ENCODE measurements at places on chromosomes 12 and 14.
A peak's percentile ranks its signal among the peaks of the same experiment; 100 is the strongest.

DNA sequence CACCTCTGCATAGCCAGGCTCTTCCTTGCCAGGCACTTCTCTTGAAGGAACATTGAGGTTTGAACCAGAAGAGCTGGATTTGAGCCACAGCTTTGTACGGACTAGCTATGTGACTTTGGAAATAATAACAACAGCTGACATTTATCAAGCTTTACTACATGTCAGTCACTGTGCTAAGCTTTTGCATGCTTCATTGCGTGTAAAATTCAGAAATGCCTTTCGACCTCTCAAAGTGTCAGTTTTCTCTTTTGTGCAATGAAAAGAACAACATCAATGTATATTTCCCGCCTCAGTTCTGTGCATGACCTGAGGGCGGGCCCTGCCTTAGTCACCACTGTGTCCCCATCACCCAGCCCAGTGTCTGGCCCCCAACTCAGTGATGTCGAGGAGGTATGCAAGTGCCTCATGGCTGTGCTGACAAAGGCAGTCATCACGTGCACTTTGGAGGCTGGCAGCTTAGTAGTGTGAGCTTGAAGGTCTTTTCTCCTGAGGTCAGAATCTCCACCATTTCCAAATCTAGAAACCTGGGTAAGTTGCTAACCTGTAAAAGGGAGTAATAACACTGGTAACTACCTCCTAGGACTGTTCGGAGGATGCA is 17.9 kb upstream of the AQP2 start:
- DNase-seq: no peak

- DNase-seq: no peak
Measured at GRCh38 chr12:47214771-47215170, 135.0 kb upstream of the AMIGO2 start.

GRCh38 chr12:38825006-38825405 is 80.4 kb downstream of the CPNE8 start:
- DNase-seq: no peak

DNA sequence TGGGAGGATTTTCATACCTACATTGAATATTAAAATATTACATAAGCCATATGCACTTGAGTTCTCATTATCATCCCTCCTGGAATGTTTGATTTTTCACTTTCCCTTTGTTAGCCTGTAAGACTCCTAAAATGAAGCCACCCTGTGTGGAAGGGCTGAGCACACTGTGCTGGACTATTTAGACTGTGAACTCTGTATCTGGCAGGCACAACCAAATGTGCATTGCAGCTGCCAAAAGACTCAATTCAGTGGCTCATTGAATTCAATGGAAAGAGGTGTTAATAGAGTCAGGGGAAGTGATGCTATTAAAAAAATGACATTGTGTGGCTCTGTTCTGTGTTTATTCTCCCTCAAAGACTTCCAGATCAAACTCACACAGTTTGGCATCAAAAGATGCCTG is 111.1 kb downstream of the SMOC1 start:
- DNase-seq: no peak

- peak; percentile 96 for DNase-seq
Measured at GRCh38 chr12:20212658-20213555, 155.4 kb upstream of the PDE3A start.

DNA sequence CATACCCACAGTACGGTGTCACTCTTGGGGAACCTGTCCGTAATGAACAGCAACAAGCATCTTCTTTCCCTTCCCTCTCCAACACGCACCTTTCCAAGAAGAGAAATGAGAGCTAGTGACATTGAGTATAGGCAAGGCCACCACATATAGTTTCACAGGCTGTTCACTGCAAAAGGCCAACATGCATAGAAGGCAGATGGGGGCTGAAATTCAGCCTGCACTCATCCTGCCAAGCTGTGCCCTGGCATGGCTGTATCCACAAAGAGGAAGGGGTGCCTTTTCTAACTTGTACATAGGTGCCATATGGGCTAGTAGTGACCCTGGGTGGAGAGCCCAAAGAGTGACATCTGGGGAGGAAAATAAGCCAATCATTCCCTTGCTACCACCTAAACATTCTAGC is 169.6 kb downstream of the ZFP36L1 start:
- no peak for DNase-seq

GRCh38 chr12:80946591-80946990 is 8.9 kb upstream of the LIN7A start:
- DNase-seq: no peak

- DNase-seq: no peak
Measured at GRCh38 chr14:23558346-23559009, 2.4 kb downstream of the THTPA start.
